ENCODE measurements at places on chromosomes 4 and X.

GRCh38 chr4:154559494-154560418 lies 3.1 kb upstream of the FGB start:
- no peak for DNase-seq

- no peak for DNase-seq
Observed at GRCh38 chr4:78737035-78737434, 39.1 kb upstream of the BMP2K start.

GRCh38 chr4:5051278-5052203 lies at the start of gene STK32B:
TSS of gene STK32B (plus strand) at chr4:5051480.
- no peak for DNase-seq

DNA sequence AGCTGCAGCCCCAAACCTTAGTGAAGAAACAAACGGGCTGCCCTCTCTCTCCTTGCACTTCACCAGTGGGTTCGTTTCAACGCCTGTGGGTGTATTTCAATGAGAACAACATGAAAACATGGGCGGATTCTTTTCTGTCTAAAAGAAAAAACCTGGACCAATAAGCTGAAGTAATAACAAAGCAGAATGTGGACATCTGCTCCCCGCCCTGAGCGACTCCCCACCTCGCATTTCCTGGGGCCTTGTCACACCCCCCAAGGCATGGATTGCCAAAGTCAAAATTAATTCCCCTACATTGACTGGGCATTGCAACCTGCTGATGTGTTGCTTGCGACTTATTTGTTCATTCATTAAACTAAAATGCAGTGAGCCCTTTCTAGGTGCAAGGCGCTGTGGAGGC lies 142.9 kb downstream of the BCOR start:
- DNase-seq: no peak

- no peak for DNase-seq
Observed at GRCh38 chrX:153063315-153063714, 7.0 kb downstream of the PNMA3 start.

DNA sequence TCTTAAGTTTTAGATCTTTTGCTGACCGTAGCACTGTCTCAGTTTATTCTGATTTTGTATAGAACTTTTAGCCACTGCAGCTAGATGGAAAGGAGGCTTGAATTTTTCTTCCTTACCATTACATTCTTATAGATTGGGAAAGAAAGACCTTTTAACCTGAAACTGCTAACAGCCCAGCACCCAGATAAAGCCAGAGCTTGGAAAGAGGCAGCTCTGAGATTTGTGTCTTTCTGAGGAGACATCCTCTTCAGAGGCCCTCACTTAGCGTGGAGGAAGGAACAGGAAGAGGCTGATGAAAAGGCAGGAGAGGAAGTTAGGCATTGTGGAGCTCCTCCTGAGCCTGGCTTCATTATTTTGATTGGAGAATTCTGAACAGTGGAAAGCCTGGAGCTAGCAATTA lies 35.1 kb downstream of the ATG4A start:
- DNase-seq: no peak

DNA sequence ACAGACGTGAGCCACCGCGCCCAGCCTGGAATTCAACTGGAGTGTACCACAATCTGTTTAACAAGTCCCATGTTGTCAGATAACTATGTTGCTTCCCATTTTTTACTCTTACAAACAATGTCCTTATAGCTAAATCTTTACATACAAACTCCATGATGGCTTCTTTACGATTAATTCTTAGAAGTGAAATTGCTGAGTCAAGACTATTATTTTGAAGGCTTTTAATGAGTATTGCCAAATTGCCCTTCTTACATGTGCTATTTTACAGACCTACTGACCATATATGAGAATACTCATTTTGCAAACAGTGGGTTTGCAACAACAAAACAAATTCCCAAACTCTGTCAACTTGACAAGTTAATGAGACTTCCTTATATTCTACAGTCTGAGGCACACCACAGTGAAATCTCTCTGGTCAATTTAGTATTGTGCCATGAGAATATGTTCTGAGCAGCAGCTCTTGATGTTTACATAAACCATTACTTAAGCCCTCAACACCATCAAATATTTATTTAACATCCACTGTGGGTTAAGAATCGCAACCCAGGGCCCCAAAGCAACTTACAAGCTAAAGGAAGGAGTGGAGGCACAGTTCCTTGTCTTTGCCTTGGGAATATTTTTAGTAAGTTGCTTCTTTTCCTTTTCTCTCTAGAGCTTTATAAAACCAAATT lies 128.5 kb downstream of the SPRY1 start:
- no peak for DNase-seq

GRCh38 chrX:118437283-118437682 lies 58.3 kb upstream of the DOCK11 start:
- no peak for DNase-seq

- no peak for DNase-seq
Observed at GRCh38 chrX:103170216-103170615, 44.7 kb upstream of the BEX4 start.

DNA sequence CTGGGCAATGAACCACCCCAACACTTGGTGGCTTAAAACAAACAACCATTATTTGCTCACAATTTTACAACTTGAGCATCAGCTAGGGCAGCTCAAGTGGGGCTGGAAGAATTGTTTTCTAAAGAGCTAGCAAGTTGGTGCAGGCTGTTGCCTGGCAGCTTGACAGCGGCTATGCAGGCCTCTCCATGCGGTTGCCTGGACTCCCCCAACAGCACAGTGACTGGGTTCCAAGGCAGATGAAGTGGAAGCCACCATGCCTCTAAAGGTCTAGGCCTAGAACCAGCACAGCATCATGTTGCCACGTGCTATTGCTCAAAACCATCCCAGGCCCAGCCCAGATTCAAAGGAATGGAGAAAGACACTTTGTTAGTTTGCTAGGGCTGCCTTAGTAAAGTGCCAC lies 114.8 kb downstream of the BCOR start:
- DNase-seq: no peak
